ENCODE measurements at places on chromosomes 11 and 22.

- DNase-seq = no peak
Measured at GRCh38 chr11:9565822-9566560, 7.5 kb upstream of the WEE1 start.

GRCh38 chr11:86219311-86220193 lies 25.0 kb upstream of the EED start:
- no peak for DNase-seq

GRCh38 chr11:94504689-94505293 lies 7.5 kb upstream of the C11orf97 start:
- no peak for DNase-seq

DNA sequence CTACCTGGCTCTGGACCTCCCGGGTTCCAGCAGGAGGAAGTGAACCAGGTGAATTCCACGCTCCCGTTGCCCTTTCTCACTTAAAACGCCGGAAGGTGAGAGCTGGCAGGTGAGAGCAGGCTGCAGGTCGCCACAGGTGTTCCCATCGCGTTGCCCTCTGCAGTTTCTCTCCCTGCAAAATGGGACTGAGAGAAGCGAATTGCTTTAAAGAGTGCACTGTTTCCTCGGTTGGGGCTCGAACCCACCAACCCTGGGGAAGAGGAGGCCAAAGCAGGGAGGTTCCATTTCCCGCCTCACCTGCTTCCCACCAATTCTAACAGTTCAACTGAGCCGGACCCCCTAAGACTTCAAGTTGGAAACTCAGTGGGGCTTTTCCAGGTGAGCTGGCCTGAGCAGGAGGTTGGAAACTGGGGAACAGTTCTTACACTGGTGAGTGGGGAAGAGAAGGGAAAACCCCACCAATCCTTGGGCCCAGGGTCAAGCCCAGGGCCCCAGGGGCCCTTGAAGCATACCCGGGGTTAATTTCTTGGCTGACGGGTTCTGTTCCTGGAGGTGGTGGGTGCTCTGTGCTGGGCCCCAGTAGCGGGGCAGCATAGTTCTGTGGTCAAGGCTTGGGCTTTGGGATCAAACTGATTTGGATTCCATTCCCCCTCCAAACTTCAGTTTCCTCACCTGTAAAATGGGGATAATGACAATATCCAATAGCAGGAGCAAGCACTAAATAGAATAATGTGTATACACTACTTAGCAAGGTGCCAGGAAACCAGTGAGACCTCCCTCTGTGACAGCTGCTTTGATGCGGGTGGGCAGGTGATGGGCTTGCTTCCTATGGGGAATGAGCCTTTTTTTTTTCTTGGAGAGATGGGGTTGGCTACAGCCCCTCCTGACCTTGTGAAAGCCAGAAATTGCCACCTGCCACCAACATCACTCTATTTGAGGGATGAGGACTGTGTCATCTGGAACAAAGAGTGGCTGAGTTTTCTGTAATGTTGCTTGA lies 788 bp downstream of the CD82 start:
- no peak for DNase-seq

- DNase-seq = no peak
Measured at GRCh38 chr11:127567237-127567932, 566.8 kb upstream of the KIRREL3 start.

DNA sequence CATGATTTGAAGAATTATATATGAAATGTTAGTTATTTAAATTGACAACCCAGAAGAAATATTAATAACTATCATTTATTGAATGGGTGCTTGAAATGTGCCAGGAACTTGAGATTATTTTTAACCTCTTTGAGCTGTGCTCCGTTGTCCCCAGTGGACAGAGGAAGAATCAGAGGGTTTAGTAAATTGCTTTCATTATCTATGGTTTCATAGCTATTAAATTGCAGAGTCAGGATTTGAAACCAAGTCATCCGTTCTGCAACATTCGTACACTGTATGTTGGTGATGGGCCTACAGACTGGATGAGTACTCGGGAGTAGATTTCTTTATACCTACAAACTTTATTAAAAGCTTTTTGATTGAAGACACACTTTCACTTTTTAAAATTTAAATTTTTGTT lies 4.9 kb downstream of the HSD17B12 start:
- DNase-seq = no peak

- DNase-seq = no peak
Measured at GRCh38 chr11:90329043-90329442, 106.2 kb upstream of the CHORDC1 start.

GRCh38 chr11:89182773-89183518 lies 5.3 kb downstream of the TYR start:
- no peak for DNase-seq

DNA sequence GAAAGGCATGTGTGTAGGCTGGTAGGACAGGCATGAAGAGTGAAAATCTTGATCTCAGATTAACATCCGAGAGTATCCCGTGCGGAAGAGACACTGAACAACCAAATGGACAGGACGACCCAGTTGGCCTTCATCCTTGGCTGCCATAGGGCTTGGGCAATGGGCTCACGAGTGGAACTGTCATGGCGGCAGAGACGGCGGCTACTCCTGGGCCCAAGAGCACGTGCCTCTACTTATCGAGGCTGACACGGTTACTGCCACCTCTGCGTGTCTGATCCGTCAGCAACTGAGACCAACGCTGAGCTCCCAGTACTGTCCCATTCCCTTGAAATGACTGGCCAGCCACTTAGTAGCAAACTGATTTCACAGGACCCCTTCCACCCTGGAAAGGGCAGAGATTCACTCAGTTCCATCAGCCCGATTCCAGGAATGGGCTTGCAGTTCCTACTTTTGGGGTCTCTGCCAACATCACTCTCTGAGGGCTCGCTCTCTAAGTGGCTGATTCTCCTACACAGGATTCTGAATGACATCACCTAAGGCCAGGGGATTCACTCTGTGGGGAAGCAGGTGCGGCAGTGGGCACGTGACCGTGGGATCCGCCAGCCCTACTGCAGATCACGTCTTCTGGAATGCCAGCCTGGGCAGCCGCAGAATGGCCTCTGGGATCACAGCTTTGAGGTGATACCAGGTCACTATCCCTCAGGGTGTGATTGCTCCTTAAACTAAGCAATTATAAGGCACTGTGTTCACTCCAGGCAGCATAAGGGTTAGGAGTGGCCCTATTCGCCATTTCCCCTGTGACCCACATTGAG lies 97.8 kb downstream of the RPS6KA4 start:
- DNase-seq = no peak

GRCh38 chr11:132540581-132540980 lies 991.7 kb downstream of the OPCML start:
- no peak for DNase-seq

DNA sequence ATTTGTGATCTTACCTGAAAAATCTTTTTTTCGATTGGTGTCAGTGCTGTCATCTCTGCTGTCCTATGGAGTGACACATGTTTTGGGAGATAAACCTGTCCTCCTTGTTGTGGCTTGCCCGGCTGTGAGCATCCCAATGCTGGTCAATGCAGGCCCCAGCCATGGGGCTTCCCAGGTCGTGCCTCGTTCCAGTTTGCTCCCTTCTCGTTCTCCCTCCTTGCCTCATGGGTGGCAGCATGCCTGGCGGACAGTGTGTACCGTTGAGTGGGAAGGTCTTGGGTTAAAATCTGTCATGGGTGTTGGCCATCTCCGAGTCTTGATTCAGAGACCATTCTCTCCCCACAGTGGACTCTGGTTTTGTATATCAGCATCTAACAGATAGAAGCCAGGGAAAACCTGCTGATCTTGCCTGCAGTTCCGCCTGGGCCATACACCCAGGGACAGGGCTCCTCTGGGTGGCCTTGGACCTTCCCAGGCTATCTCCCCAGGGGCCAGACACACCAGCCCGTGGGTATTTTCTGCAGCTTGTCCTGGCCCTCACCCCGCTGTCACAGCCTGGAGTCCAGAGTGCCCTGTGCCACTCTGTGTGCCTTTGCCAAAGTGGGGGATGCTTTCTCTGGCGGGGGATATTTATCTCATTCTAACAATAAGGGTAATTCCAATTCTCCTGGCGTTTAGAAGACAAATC lies 208.1 kb downstream of the TBC1D22A start:
- no peak for DNase-seq

DNA sequence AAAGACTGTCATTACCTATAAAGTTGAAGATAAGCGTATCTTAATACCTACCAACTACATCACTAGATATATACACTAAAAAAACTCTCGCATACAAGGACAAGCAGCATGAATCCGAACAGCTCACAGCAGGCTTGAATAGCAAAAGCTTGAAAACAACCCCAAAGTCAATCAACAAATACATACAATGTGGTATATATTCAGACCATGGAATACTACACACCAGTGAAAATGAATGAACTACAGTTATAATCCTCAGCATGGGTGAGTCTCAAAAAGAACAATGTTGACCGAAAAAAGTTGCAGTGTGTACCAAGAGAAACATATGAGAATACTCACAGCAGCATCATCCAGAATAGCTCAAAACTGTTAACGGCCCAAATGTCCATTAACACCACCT lies 25.2 kb downstream of the USP28 start:
- no peak for DNase-seq

DNA sequence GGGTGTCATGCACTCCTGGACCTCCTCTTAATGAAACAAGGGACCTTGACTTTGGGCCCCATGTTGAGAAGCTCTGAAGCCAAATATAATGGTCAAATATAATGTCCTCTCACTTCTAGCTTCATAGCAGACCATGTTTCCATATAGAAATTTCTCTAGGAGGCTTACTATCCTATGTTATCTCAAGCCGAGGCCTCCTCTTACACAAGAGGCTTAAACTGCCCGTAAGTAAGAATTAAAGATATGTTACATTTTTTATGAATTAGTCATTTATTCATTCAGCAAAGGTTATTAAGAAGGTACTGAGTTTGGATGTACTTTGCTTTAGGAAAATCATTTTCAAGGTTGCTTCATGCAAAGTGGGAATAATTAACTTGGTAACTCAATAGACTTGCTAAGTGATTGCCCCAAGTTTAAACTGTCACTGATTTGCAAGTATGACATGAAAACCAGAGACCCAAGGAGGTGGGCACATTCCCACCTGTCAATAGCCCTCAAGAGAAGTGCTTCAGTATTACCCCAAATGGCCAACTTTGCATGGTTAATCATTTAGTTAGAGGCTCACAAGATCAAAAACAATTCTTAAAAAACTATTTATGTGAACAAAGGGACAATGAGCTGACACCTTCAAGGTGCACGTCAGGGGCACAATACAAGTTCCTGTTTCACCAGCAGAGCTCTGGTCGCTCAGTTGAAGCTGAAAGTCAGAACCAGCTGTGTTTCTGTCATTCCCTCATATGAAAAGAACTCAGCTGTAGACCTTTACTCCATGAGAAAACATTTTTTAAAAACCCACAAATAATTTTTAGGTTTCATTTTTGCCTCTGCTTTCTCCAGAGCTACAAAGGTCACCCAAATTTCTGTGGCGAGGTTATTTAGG lies 20.9 kb downstream of the BDNF start:
- no peak for DNase-seq

DNA sequence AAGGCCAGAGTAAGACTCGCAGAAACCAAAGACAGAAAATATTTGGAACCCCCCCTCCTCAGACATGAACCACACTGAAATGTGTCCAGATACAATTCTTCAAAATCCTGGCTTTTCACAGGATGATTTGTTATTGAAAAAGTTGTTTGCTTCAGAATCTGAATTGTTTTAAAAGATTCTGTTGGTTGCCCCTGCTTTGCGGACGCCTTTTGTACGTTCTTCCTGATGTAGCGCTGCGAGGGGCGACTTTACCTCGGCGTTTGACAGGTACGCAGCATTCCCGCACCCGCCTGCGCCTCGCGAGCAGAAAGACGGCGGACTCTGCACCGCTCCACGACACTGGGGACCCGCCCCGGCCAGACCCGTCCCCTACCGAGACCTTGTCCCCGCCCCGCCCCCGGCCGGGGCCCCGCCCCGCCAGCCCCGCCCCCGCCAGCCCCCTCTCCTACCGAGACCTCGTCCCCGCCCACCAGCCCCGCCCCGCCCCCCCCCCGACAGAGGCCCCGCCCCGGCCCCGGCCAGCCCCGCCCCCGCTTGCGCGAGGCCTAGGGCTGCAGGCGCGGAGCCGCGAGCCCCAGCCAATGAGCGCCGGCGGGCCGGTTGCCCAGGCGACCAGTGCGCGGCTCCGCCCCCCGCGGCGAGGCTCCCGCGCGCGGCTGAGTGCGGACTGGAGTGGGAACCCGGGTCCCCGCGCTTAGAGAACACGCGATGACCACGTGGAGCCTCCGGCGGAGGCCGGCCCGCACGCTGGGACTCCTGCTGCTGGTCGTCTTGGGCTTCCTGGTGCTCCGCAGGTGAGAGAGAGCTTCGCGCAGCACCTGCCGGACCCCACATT lies at the start of gene GLB1L2:
TSS of gene GLB1L2 (plus strand) at position 635 of the 835 bp plus-strand sequence. CDS start at position 709, 74 bp downstream.
- peak; percentile 48 for DNase-seq

GRCh38 chr11:65535102-65535501 lies 10.2 kb downstream of the SCYL1 start:
- no peak for DNase-seq

DNA sequence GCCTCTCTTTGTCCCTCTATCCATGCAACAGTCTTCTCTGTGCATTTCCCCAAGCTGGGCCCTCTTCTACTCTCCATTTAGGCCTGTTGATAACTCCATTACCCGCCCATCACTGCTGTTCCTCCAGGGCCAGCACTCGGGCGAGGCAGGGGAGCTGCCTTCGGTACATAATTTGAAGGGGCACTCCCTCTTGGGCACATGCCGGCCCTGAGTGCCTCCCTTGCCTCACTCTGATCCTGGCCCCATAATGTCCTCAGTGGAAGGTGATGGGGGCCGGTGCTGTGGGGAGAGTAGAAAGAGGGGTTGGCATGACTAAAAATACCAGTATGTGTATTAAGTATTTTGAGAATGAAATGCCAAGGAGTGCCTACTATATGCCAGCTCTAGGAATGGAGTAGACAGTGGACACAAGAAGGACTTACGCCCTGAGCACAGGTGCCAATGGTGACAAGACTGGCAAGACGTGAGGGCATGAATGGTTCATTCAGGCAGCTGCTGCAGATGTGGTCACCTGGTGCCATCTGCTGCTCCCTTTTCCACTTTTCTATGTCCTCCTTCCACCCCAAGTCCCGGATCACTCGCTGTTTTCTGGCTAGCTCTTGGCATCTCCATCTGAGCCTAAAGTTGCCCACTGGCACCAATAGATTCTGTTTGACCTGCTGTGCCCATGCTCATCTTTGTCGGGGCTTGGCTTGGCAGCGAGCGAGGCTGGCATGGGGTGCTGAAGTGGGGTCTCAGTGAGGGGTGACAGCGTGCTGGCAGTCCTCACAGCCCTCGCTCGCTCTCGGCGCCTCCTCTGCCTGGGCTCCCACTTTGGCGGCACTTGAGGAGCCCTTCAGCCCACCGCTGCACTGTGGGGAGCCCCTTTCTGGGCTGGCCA lies 22.6 kb downstream of the TMEM218 start:
- DNase-seq = no peak

All from activated naive CD8-positive, alpha-beta T cell treated with anti-CD3 and anti-CD28 coated beads, Interleukin-2, amount 50 U/mL, for 16 hours (primary cell).